ENCODE measurements at places on chromosomes 6 and 20. TPM values are rescaled to one million over a fixed set of nuclear protein-coding genes. Genes with fewer than 3 reads are reported as not detected.

Gene EGFL8
- polyA plus RNA-seq = 7.7 TPM

Gene ZSCAN23
- 2.0 TPM for polyA plus RNA-seq

Gene KIF25
- not detected for polyA plus RNA-seq

Gene SEMG1
- not detected for polyA plus RNA-seq

Gene MOG
- polyA plus RNA-seq = not detected

Gene ARMH2
- polyA plus RNA-seq = not detected

Gene DPPA5
- polyA plus RNA-seq = not detected

Gene IPCEF1
- not detected for polyA plus RNA-seq

Data from SK-N-SH (cell line).